ENCODE measurements at places on chromosomes 1 and 21.

- DNase-seq, result peak; percentile 35
These were observed 335.7 kb upstream of the SNX7 start for GRCh38 chr1:98325646-98326440.

GRCh38 chr1:216090556-216090955 lies 332.7 kb downstream of the USH2A start:
- no peak for DNase-seq

DNA sequence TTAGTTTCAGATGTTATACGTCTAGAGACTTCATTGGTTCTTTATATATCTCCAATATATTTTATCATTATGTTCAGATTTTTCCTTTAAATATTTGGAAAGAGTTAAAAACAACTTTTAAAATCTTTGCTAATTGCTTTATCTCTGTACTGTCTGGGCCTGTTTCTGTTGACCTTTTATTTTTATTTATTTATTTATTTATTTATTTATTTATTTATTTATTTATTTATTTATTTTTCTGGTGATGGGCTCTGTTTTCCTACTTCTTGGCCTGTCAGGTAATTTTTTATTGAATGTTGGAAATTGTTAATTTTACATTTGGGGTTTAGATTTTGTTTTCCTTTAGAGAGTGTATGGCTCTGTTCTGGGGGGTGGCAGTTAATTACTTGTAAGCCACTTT lies 279.7 kb upstream of the KAZN start:
- no peak for DNase-seq

GRCh38 chr1:171166361-171166760 lies 18.7 kb upstream of the FMO2 start:
- no peak for DNase-seq

DNA sequence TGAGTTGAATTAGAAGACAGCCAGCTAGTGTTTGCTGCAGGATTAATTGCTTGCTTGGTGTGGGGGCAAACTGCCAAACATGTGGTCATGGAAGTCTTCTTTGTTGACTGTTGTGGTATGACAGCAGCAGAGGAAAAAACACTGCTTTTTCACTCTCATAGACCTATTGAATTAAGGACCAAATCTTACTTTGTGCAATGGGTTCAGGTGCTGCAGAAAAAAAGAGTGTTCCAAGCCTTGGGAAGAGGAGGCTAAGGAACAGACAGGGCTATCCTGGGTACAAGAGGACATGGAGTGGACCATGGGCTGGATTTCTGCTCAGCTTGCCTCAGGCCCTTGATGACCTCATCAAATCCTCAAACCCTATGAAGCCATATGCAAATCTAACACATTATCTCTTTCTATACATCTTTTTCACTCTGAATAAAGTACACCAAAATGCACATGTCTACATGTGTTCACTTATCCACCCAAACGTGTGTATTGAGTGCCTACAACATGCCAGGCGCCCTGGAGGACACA lies 61.5 kb downstream of the SIPA1L2 start:
- DNase-seq, result no peak

DNA sequence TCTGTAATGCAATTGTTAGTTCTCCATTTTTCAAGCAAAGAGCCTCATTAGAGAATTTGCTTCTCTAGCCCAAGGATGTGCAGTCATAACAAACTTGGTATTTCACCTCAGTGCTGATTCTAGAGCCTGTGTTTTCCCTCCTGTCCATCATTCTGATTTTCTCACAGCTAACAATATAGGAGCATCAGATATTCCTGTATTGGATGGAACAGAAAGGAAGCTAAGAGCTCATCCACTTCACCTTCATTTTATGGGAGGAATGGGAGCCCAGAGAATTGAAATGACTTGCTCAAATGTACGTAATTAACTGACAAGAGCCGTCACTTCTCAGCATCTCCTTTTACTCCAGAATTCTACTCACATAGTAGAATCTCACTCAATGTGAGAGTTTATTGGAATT lies 96.6 kb downstream of the EDEM3 start:
- DNase-seq, result no peak

GRCh38 chr1:203307641-203308126 lies 2.4 kb downstream of the BTG2 start:
- no peak for DNase-seq

- DNase-seq, result no peak
These were observed 685.3 kb upstream of the CHRM3 start for GRCh38 chr1:238701024-238701423.

- DNase-seq, result peak; percentile 83
These were observed 1.5 kb downstream of the RPS6KA1 start for GRCh38 chr1:26530895-26531598.

- DNase-seq, result no peak
These were observed 25.8 kb downstream of the DHCR24 start for GRCh38 chr1:54861070-54861761.

- no peak for DNase-seq
These were observed 82.1 kb upstream of the F3 start for GRCh38 chr1:94623560-94624148.

GRCh38 chr1:3987669-3988235 lies 87.7 kb upstream of the C1orf174 start:
- DNase-seq, result no peak
